ENCODE measurements at places on chromosomes 4 and X.

DNA sequence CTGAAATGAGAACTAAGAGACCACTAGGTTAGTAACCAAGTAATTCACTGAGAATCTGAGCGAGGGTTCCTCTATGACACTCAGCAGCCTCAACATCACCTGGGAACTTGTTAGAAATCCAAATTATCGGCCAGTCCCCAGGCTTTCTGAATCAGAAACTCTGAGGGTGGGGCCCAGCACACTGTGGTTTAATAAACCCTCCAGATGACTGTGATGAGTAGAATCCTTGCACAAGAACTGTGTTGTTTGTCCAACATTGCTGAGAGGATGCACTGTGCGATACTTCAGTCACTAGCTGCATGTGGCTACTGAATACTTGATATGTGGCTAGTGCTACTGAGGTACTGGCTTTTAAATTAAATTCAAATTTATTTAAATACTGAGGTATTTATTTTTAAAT lies 243.9 kb downstream of the MAML3 start:
- DNase-seq = no peak

DNA sequence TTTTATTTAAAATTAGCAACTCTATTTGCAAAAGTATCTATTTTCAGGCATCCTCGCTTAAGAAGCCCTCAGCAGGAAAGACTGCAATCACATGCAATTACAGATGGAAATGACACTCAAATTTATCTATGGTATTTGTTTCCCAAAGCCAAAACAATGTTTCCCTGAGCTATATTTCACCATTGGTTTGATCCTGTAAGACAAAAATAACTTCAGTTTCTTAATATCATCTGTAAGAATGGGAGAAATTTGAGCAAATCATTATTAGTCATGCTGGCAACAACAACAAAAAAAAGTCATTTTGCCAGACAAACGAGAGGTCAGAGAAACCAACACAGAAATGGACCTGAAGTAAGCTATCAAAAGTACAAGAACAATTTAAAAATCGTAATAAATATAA lies 204.1 kb downstream of the NR3C2 start:
- DNase-seq = no peak

- DNase-seq = no peak
Observed at GRCh38 chr4:145960012-145960411, 21.4 kb upstream of the ZNF827 start.

DNA sequence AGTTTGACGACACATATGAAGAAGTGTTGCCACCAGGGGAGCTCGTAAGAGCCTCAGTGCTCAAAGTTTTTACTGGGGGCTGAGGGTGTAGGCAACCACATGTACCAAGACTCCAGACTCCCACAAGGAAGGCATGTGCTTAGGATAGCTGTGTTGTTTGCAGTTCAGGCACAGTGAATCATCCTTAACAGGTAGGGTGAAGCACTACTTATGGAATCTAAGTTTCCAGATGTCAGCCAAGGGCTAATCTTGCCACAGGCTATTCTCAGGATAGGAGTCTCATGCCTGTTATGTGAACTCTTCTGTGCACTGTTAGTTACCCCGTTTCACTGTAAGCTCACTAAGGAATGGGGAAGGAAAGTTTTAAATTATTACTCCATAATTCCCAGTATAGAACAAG lies 202.6 kb downstream of the TMA16 start:
- no peak for DNase-seq

DNA sequence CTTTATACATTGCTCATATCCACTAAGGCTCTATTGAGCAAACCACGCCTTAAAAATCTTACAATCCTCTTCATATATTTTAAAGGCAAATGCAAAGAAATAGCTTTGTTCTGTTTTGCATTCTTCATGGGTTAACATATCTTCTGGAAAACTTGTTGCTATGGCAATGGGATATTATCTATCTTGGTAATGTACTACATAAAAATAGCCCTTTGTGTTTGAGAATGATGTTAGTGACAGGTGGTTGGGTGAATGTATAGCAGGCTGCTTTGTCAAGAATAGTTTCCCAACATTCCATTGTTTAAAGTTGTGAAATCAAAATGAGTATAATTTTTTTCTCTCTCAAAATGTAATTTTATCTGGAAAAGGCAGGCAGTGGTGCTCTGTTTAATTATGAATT lies 16.8 kb downstream of the REPS2 start:
- no peak for DNase-seq

DNA sequence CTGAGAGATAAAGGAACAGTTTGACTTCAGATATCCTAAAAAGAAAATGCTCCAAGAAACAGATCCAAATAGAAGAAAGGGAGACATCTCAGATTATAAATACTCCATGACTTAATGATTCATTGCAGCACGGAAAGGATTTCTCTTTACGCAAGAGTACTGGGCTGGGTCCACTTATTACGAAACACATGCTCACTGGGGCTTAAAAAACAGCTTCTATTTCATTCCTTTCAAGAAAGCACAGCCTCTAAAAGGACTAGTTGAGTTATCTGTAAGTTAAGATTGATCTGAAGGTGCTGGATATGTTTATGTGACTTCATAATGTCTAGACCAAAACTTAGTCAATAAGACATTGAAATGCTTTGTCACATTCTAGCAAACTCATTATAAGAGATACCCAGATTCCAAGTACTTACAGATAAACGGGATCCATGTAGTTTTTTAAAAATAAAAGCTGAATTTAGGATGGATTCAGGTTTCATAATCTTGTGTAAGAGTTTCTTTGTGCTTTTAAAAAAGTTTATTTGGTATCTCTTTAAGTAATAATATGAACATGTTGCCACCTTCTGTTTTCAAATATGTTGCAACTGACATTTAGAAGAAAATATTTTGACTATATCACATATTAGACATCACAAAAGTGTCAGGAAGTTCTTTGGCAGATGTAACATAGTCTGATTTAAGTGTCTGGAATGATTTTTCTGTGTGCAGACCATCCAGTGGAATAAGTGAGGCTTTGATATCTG lies 109.5 kb upstream of the MYOZ2 start:
- no peak for DNase-seq

GRCh38 chr4:168884251-168885124 lies 125.6 kb downstream of the CBR4 start:
- no peak for DNase-seq

DNA sequence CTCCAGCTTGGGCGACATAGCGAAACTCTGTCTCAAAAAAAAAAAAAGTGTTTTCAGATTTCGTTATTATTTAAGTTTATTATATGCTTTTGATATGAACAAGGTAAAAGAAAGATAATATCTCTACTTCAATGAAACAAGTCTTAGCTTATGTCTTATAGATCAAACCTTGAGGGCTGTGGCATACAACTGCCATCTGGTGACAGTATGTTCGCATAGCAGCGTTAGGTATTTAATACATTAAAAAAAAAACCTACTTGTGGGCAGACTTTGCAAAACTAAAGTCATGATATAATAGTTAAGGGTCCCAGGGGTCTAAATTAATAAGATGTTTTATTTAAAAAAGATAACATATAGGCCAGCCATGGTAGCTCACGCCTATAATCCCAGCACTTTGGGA lies 161.2 kb upstream of the AMOT start:
- DNase-seq = no peak

DNA sequence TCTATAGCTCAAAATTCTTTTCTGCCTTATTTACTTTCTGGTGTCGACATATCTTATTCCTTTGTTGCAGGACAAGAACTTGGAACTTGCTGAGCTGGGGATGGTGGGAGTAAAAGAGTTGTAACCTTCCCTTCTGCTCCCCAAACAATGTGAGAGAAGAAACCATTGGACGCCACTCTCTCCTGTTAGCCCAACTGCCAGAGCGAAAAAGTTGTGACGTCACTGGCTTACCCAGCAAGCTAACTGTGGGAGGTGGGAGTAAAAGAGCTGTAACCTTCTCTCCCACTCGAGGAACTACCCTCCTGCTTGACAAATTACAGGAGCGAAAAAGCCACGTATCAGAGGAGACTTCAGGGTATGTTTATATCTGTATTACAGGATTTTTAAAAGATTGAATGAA lies 90.0 kb upstream of the PCDH10 start:
- no peak for DNase-seq

- DNase-seq = no peak
Observed at GRCh38 chr4:47530801-47531200, 45.7 kb downstream of the ATP10D start.

GRCh38 chrX:4179031-4179430 lies 465.6 kb upstream of the PRKX start:
- DNase-seq = no peak
